Cortex of kidney (tissue), 1 donor: ENCODE measurements at places on chromosomes 7 and 10.

- no peak for DNase-seq
Measured at GRCh38 chr10:517872-518475, 171.5 kb downstream of the DIP2C start.

DNA sequence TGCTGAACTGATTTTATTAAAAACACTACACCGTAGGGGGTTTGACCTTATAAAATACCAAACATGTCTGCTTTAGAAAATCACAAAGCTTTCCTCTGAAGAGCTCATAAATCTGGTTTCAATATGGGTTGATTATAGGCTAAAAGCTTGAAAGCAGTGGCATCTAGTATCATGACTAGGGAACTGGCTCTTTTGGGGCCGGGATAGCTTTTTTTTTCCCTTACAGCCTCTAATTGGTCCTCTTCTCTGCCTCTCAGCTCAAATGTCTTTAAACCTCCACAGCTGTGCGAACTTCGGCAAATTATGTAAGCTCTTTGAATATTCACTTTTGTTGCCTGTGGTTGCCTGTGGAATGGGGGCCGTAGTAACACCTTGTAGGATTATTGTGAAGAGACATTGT, 8.4 kb downstream of the BAMBI start:
- DNase-seq, result no peak

DNA sequence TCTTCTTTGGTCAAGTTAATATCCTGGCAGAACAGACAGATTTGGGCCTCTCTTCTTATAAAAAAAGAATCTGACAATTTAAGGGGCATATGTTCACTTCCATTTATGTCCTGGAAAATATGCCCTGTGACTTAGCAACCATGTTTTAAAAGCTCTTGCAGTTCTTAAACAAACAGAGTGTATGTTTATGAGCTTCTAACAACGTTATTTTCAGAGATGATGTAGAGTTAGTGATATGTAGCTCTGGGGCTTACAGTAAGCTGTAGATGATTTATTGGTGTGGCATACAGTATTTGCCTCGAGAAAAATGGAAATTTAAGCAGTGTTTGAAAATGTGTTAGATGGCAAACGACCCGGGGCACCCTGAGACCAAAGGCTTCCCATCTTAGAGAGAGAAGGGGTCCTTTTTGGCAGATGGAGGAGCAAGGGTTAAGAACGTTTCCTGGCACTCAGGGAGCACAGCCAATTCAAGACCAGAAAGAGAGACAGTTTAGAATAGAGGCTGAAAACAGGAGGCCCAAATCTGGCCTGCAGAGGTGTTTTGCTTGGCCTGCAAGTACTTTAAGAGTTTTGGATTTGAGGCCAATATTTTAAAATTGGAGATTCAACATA, 397.5 kb downstream of the KCNMA1 start:
- DNase-seq, result no peak

GRCh38 chr7:117048114-117048866, 95.0 kb downstream of the ST7 start:
- DNase-seq, result no peak

DNA sequence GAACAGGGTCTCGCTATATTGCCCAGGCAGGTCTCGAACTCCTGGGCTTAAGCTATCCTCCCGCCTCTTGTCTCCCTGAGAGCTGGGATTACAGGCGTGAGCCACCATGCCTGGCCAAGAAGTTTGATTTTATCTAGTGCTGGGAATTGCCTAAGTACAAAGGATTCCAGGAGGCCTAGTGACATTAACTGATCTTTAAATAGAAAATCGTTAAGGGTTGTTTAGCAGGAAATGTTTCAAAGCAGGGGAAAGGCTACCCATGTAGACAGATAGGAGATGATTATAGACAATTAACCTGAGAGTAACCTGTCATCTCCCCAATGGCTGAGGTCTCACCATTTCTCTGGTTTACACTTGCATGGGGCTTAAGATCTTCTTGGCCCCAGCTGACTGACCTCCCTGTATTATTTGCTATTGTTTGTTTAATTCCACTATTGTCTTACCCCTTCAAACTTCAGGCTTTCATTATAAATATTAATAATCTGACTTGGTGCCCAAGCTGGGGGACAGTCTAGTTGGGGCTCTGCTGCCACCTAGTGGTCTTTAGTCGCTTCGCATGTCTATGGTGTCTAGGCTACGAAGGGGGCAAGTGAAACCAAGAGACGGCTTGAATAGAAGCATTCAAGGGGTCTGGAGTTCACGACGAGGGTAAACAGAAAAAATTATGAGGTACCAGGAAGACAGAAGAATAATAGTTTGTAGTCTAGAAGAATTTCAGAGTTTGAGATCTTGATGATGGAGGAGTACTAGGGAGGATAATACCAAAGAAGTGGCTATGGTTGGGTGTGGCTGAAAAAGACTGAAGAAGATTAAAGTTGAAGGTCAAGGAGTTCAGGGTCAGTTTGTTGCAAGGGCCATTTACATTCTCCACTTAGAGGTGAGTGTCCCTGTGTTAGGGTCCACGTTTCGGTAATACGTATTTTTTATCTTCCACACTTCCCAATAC, 40.4 kb upstream of the BPGM start:
- DNase-seq, result no peak

DNA sequence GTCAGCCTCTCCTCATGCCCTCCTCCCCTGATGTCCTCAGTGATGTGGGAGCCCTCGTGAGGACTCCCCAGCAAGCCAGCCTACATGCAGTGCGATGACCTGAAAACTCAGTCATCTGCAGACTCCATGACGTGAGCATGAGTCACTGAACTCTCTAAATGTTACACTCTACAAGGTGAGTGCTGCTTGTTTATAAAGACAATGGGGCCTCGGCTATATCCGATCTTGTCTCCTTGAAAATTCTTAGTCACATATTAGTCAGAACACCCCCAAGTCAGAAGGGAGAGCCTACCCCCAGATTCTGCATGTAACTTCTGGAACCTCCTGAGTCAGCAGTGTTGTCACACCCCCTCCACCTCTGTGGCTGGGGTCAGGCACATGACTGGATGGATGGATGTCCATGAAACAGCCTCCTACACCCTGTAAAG, 673.8 kb downstream of the INHBA start:
- no peak for DNase-seq

DNA sequence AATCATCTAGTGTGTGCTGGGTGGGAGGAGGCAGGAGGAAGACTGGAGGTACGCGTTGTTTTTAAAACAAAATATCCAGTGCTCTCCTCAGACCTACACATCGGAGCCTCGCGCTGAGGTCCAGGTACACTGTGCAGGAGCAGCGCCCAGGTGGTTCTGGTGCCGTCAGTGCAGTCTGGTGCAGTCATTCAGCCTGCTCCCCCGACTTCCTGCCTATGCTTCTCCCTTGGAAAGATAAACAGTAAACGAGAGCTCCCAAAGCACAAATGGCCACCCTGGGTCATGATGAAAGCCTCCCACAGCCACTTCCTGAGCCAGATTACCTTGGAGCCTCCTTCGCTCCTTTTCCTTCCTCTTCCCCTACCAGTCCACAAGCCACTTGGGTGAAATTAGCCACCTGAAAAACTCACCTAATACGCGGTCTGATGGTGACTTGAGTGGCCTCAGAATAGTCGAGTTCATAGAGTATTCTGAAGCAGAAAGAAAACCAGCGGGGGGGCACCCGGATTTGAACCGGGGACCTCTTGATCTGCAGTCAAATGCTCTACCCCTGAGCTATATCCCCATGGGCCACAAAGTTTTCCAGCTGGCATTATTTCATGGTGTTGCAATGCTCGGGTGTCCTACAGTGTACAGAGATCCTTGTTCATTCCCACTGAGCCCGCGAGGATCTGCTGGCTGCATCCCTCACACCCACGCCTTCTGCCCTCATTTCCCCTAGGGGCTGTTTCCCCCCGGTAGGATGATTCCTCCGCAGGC, 82.5 kb downstream of the ZNF467 start:
- no peak for DNase-seq

DNA sequence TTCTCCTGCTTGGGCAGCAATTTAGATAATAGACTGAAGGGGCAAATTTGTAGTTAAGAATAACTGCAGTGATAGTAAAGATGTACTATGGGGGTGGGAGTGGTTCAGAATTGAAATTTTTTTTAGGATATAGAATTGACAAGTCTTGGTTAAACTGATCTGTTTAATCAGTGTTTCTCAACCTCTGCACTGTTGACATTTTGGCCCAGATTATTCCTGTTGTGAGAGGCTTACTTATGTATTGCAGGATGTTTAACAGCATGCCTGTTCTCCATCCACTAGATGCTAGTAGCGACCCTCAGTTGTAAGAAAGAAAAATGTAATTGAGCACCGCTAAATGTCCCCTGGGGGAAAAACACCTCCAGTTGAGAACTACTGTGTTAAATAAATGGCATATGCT, 176.5 kb downstream of the CCDC7 start:
- no peak for DNase-seq

GRCh38 chr10:29881336-29881771, 178.0 kb downstream of the JCAD start:
- DNase-seq, result no peak

- no peak for DNase-seq
Measured at GRCh38 chr7:31028006-31028405, 24.1 kb upstream of the ADCYAP1R1 start.

- no peak for DNase-seq
Measured at GRCh38 chr10:93703066-93703465, 674 bp upstream of the FRA10AC1 start.

GRCh38 chr7:75639886-75640190, 98.9 kb downstream of the HIP1 start:
- DNase-seq, result no peak

- DNase-seq, result no peak
Measured at GRCh38 chr10:32941357-32941756, 16.7 kb downstream of the ITGB1 start.

- DNase-seq, result no peak
Measured at GRCh38 chr10:29619241-29619669, 15.5 kb downstream of the SVIL start.

- no peak for DNase-seq
Measured at GRCh38 chr7:26441002-26441521, 149.4 kb downstream of the SNX10 start.

DNA sequence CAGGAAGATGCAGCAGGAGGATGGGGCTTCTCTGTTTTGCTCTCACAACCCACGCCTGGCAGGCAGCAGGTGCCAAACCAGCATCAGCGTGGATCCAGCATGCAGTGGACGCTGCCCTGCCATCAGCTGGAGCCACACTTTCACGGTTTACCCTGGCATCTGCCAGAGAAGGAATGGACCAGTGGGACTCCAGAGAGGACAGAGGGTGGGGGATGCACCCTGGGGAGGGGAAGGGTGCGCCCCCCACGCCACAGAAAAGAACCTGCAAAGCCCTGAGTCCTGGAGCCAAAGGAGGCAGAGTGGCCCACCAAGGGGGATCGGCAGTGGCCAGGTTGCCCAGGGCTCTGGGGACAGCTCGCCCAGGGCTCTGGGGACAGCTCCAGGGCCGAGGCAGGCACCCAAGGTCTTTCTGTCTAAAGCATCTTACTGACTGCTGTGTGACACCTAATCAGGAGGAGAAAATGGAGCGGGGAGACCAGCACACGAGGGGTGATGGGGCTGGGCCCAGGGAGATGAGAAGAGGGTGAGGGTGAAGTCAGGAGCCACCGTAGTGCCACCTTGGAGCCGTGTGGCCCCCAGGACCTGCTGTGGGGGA, 225.1 kb downstream of the DNAJB6 start:
- DNase-seq, result no peak

DNA sequence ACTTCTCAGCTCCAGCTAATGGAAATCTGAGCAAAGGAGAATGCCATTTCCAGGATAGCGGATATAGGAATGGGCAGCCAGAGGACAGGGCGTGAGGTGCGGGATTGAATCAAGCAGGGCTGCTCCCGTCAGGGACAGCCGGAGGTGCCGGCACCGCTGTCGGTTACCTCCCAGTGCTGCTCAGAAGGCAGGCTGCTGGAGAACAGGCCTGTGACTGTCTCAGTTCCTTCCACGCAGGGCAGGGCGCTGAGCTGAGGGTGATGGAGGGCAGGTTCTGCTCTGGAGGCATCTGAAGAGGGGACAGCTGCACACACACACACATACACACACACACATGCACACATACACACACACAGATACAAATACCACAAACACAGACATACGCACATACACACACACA, 111.1 kb downstream of the DOCK1 start:
- DNase-seq, result no peak

- DNase-seq, result no peak
Measured at GRCh38 chr10:30057421-30057841, 2.0 kb downstream of the JCAD start.

GRCh38 chr10:101066146-101066895, 4.5 kb downstream of the KAZALD1 start:
- no peak for DNase-seq

GRCh38 chr10:80177781-80178636, 27.3 kb downstream of the ANXA11 start:
- DNase-seq, result no peak

- DNase-seq, result no peak
Measured at GRCh38 chr7:44621034-44621749, 14.8 kb downstream of the OGDH start.

DNA sequence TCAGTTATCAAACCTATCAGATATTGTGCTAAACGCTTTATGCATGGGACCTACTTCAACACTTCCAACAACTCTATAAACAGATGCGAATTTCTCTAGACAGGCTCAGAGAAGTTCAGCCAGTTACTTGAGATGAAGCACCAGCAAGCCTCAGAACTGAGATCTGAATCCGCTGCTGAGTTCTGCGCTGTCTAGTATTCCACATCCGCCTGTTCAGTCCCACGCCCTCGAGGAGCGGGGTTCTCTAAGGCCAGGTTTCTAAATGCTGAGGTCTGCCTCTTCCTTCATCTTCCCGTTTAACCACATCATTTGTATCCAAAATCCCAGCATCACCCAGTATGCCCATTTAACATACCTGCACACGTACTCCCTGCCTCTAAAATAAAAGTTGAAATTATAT, 297.8 kb upstream of the ZNF32 start:
- no peak for DNase-seq

GRCh38 chr10:110160522-110160921, 46.9 kb upstream of the MXI1 start:
- no peak for DNase-seq

DNA sequence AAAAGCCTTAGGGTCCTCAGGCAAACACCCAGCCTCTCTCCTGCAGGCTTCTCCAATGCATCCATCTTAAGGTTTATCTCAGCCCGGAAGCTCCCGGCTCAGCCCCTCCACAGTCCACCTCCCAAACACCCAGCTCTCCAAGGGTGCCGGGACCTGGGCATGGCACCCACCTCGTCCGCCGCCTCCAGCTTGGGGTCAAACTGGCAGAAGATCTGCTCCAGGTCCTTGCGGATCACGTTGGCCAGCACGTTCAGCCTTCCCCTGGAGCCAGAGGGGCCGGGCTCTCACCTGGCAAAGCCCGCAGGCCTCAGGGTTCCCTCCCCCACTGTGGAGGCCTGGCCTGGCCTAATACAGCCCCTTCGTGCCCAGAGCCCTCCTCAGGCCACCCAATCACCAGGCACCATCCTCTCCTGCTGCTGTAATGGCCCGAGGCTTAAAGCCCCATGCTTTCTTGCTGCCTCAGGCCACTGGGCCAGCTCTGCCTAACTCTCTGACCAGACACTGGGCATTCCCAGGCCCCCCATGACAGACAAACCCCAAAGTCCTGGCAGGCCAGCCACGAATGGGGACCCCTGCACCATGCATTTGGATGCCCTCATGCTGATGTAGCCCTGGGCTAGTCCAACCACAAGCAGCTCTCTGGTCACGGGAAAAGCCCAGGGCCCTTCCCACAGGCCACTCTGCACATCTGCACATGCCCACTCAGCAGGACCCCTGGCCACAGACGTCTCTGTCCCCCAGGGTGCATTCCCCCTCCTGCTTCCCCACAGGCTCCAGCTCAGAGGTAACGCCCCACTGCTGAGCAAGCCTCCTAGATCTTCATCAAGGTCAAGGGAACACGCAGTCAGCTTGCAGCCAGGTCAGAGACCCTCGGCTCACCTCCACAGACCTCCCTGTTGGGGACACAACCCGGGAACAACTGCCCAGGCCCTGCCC, 12.3 kb downstream of the OGDHL start:
- no peak for DNase-seq
